ENCODE measurements at places on chromosomes 12 and 14.
A peak's percentile ranks its signal among the peaks of the same experiment; 100 is the strongest.

DNA sequence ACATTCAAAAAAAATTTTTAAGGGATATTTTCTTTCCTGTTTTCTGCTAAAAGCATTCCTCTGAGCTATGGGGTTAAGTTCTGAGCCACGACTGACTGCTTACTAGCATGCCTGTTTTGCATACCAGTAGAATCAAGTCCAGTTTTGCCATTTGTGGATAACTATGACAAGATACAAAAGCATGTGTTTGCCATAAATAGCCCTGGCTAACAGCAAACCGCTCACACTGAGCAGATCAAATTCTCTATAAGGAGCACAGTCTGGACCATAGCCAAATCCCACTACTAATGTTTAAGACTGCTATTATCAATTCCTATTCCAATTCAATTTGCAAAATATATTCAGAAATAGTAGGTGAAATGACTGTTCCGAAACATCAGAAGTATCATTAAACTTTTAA, 3.2 kb downstream of the CFL2 start:
- no peak for DNase-seq

GRCh38 chr14:102131741-102132140, 8.0 kb upstream of the WDR20 start:
- no peak for DNase-seq

GRCh38 chr12:2800046-2800570, 5.3 kb downstream of the FKBP4 start:
- DNase-seq: no peak

DNA sequence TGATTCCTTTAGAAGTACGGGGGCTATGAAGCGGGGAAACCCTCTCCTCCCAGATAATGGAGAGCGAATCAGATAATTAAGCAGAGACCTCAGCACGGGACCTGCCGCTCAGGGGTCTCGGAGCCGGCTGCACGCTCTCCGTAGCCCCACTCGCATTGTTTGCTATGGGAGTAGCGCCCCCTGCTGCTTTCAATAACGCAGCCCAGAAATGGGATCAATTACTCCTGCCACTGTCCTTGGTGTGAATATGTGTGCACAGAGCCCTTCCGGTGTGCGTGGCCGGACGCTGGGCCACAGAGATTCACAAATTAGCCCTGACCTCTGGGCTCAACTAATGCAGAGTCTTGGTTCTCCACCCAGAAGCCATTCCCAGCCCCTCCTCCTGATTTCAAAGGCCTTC, 76.4 kb upstream of the TMEM132C start:
- DNase-seq: peak; percentile 25

GRCh38 chr14:35333264-35333730, 41.1 kb downstream of the PSMA6 start:
- no peak for DNase-seq
